ENCODE measurements at places on chromosomes 4 and X. TPM values are rescaled to one million over a fixed set of nuclear protein-coding genes. Genes with fewer than 3 reads are reported as not detected.

DNA sequence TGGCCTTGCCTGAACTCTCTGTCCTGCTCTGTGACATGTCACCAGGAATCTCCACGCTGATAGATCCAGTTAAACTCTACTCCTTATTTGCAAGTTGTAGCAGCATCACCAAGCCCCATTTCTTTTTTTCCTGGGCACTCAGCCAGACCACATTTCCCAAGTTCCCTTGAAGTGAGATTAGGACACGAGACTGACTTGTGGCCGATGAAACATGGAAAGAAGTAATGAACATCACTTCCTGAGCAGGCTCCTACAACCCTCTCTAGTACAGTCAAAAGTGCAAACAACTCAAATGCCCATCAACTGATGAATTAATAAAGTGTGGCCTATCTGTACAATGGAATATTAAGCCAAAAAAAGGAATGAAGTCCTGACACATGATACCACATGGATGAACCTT is 74.6 kb downstream of the MAP3K15 start:
- no peak for DNase-seq

DNA sequence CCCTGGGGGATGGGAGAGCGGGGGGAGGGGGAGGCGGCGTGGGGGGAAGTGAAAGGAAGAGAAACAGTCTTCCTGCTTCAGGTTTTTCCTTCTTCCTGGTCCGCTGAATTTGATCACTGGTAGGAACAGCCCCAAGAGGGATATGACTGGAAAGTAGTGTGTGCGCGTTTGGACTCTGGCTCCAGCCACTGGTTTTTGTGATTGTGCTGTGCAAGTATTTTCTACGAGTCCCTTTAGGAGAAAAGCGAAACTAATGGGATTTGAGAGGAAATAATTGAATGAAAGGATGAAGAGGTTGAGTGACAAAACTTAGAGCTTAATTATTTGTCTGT is 836 bp downstream of the PRRG1 start:
- no peak for DNase-seq

- DNase-seq, result no peak
Measured at GRCh38 chrX:46770817-46771163, 11.9 kb upstream of the SLC9A7 start.

Gene USP27X
- total RNA-seq, result 2.0 TPM

Gene SPP1
- not detected for total RNA-seq

Data from activated CD4-positive, alpha-beta memory T cell treated with anti-CD3 and anti-CD28 coated beads for 36 hours (primary cell).